Kidney (tissue), 22 donors: ENCODE measurements at places on chromosomes 13 and 19. TPM values are rescaled to one million over a fixed set of nuclear protein-coding genes. Genes with fewer than 3 reads are reported as not detected.

ZNF541 gene
- 0.69 TPM for total RNA-seq

PSG3 gene
- total RNA-seq = not detected

ZNF506 gene
- 37.8 TPM for total RNA-seq

CUL4A gene
- total RNA-seq = 62.5 TPM

MCEMP1 gene
- total RNA-seq = 0.38 TPM

TMEM221 gene
- 0.13 TPM for total RNA-seq
